ENCODE measurements at places on chromosomes 1 and 21.

DNA sequence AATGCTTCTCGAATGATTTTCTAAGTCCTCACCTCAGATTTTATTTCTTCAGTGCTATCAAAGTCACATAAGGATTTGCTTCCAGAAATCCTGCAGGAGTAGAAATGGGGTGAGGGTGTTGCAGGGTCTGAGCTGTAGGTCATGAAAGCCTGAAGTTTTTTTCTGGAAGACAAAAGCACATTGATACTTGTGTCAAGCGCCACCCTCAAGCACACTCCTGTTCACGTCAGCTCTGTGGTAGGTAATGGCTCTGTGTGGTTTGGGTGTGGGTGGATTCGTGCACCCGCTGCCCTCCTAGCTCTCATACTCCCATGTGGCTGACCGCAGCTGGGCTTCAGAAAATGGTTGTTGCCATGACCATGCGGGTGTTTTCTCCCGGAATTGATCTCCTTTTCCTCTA lies 39.9 kb downstream of the AKNAD1 start:
- DNase-seq, result no peak

GRCh38 chr1:117782056-117782455 lies 147.4 kb downstream of the GDAP2 start:
- DNase-seq, result no peak

DNA sequence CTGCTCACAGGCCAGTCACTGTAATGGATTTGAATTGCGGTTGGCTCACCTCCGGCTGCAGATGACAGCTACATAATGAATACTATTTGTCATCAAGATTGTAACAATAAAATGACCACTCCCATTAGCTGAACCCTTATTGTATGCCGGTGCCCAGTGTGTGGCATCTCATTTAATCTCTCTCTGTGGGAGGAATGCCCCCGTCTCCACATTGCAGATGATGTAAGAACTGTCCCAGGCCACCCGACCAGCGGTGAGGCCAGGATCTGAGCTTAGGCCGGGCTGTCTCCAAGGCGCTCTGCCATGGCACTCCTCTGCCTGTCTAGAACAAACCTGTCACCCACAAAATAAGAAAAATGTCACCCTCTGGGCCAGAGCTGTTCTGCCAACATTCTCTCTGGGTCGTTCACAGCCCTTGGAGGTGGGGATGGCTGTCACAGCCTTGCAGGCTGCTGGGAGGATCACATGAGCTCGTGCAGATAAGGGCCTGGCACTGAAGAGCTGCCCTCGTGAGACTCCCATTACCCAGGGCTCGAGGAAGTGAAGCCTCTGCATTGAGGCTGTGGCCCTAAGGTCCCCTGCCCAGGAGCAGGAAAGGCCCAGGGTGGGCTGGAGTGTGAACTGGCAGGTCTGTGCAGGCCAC lies 52.7 kb downstream of the ECE1 start:
- DNase-seq, result no peak

DNA sequence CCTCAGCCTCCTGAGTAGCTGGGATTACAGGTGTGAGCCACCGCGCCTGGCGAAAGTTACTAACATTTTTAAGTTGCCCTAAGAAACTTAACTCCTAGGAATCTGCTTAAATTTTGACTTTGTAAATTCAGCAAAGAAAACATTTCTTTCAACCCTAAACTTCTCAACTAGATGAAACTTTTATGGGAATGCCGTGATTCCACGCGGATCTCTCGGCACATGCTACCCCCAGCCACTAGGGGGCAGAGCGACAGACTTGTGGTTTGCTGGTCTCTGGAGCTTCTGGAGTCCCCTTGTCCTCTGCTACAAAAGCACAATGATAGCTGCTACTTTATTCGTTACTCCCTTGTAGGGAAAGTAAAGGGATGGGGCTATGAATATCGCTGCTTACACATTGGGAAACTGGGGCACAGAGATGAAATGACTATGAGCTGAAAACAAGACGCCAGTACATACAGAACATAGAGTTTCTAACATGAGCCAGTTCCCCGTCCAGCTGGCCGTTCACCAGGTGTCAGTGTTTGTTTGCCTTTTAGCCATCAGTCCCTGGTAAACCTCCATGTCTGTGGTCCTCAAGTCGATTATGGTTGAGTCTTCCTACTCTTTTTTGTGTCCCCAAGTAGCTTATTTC lies 114.7 kb downstream of the PBX1 start:
- no peak for DNase-seq

DNA sequence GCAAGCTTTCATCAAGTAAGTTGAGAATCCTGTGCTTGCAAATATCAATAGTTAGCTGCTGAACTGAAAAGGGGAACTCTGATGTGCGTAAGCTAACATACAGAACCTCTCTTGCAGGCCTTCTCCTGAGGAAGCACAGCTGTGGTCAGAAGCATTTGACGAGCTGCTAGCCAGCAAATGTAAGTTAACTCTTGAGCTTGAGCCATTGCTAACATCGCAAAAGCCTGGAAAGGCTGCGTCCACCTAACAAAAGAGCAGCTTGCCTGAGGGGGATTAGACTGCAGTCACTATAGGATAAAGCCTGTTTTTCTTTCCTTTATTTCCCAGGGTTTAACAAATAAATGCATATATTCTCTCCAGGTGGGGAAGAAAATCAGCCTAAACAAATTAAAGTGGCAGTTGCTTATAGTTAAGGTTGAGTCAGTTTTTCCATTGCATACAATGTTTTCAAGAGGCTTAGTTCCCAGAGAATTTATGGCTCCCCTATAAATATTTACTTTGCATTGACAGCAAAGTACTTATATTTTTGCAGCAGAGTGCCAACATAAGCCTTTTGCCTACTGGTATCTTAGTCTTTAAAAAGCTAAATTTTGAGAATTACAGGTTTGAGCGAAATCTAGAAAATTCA lies 1.5 kb downstream of the RGS2 start:
- no peak for DNase-seq
